KBM-7 (cell line): ENCODE measurements at places on chromosomes 3 and 15.

DNA sequence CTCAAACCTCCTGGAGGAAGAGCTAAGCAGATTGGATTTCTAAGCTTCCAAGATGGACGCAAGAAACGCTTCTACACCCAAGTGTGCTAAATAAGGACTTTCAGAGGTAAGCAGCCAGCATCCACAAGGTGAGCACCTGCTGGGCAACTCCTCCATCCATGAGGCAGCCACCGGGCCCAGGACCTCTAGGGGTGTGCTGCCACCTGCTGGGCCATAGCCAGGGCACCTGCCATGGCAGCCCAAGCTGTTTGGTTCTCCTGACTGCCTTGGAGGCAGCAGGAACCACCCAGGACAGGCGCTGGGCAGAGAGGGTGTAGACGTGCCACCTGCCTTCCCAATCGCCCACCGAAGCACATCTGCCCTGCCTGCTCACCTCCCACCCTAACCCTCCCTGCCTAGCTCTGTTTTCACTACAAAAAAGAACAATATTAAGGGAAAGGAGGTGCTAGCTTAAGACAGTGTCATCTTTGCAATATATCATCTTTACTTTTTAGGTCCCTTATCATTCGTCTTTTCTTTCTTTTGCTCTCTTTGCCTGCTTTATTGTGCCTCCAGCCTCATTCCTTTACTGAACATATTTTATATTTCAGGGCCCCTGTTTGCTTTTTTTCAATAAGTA lies 12.9 kb downstream of the C15orf62 start:
- DNase-seq, result peak; percentile 71

- no peak for DNase-seq
Observed at GRCh38 chr15:69573815-69574475, 121.3 kb downstream of the RPLP1 start.

- DNase-seq, result peak; percentile 62
Observed at GRCh38 chr3:156792945-156793344, 33.2 kb upstream of the LEKR1 start.

GRCh38 chr15:38263996-38264395 lies 11.4 kb downstream of the SPRED1 start:
- no peak for DNase-seq

DNA sequence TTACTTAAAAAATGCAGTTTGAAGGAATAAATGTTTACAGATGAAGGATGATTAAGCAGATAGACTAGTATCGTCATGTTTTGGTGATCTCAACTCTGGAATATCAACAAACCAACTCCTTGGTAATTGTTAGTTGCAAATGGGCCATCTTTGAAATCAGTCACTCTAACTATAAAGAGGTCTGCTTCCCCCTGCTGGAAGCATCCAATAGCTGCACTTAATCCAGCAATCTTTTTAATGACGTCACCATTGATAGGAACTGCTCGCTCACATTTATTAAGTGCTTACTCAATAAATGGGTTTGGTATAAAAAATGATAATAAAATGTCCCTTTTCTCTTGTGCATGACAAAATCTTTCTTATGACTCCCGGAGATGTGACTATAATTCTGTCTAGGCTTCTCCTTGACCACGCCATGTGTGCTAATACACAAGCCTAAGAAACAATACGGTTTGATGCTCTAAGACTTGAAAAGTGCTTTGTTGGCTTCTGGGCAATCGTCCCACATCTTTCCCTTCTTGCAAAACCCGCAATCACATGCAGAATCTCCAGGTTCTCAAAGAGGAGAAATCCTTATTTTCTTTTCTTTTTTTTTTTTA lies 227.6 kb upstream of the POU1F1 start:
- peak; percentile 68 for DNase-seq

DNA sequence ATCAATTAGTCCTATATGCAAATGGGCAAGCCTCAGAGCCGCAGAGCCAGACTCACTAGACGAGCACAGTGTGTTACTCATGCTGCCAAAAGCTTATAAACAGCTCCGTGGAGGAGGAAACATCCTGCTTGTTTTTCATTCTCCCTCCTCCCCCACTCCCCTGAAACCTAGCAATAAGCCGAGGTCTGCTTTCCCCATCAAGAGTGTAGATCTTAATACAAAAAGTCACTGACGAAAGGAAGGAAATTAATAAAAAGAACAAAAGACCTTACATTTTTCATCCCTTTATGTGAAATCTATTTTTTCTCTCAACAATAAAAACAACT lies 88.5 kb downstream of the XXYLT1 start:
- peak; percentile 69 for DNase-seq
